ENCODE measurements at places on chromosomes 7 and 10. TPM values are rescaled to one million over a fixed set of nuclear protein-coding genes. Genes with fewer than 3 reads are reported as not detected.

Gene SLC26A3
- total RNA-seq: not detected

Gene ASL
- 6.9 TPM for total RNA-seq

Gene CALHM3
- total RNA-seq: not detected

Gene BTBD16
- total RNA-seq: not detected

Gene SEMA3D
- total RNA-seq: 3.7 TPM

Gene GARIN1A
- total RNA-seq: 0.82 TPM

Gene RSPH10B
- total RNA-seq: 1.2 TPM

Gene RNF32
- 1.2 TPM for total RNA-seq

Gene ODAD2
- 0.82 TPM for total RNA-seq

Gene DYDC2
- 2.4 TPM for total RNA-seq

Gene LIMK1
- 15.5 TPM for total RNA-seq
